Cortex of kidney (tissue), 1 donor: ENCODE measurements at places on chromosomes 1 and 21.

DNA sequence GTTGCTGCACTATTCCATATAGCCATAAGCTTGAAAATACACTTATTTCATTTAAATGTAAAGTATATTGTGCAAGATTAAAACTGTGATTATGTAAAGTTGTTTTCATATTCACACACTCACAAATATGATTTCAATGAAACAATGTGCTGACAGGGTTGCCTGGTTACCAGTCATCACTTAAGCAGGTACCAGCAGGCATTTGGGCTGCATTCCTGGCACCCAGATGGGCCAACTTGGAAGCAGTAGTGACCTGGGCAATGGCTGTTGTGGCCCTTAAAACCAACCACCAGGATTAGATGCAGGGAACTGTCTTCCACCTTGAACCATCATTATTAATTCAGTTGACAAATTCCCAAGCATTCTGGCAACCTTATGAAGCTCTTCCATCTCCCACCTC is 45.0 kb upstream of the RASAL2 start:
- no peak for DNase-seq

DNA sequence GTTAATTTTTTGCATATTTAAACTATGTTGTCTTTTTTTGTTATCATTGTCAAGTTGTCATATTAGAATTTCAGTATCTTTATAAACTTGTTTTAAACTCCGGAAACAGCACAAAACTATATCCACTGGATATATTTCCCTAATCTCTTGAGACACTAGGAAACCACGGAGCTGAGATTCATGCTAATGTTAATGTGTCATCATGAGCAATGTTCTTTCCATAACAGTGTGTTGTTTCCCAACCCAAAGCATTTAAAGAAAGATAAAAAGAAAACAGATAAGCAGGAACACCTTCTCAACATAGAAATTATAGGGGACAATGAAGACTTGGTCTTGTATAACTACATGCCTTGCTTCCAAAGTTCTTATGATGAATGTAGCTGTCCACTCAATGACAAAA is 626.2 kb upstream of the TMPRSS15 start:
- DNase-seq = no peak

- no peak for DNase-seq
Observed at GRCh38 chr1:12001249-12001917, 17.9 kb upstream of the MIIP start.

- DNase-seq = no peak
Observed at GRCh38 chr1:203177036-203177405, 1.4 kb upstream of the MYBPH start.

DNA sequence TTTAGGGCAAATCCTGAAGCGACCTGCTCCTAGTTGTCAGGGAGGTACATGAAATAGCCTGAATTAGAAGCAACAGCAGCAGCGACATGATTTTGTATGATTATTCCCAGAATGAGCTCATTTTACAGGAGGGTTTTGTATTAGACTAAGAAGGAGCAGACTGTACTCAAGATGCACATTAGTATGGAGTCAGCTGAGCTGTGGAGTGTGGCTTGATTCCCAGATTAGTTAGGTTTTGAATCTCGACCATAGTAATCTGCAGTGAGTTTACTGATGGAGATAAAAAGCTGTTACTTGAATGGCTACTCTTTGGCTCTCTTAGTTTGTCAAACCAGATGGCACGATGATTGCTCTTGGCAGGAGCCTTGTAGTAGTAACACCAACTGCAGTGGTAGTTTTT is 143.1 kb downstream of the PHTF1 start:
- DNase-seq = no peak

DNA sequence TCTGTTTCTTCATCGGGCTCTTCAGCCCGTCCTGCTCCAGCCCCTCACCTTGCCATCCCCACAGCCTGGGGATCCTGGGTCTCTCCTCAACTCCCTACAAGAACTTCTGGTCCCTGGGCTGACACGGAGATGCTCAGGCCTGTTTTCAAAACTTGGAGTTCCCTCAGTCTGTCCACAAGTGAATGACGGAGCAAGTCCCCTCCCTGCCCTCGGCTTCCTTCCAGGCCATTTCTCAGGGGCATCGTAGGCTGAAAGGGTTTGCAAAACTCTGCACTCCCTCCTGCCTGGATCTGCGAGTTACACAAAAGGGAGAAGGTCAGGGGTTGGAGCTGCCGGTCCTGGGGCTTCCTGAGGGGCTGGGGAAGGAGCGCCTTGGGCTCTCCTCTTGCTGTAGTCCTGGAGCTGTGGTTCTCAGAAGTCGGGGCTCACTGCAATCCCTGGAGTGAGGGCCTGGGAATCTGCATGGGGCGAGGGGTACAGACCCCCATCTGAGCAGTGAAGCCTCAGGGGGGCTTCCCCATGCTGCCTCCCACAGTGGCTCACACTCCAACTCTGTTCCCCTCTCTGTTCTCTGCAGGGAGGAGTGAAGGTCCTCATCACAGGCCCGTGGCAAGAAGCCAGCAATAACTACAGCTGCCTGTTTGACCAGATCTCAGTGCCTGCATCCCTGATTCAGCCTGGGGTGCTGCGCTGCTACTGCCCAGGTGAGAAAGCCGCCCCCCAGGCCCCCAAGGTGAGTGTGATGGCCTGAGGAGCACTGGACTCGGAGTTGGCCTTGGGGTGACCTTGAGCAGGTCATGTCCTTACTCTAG is 100.6 kb upstream of the VAMP3 start:
- DNase-seq = no peak

DNA sequence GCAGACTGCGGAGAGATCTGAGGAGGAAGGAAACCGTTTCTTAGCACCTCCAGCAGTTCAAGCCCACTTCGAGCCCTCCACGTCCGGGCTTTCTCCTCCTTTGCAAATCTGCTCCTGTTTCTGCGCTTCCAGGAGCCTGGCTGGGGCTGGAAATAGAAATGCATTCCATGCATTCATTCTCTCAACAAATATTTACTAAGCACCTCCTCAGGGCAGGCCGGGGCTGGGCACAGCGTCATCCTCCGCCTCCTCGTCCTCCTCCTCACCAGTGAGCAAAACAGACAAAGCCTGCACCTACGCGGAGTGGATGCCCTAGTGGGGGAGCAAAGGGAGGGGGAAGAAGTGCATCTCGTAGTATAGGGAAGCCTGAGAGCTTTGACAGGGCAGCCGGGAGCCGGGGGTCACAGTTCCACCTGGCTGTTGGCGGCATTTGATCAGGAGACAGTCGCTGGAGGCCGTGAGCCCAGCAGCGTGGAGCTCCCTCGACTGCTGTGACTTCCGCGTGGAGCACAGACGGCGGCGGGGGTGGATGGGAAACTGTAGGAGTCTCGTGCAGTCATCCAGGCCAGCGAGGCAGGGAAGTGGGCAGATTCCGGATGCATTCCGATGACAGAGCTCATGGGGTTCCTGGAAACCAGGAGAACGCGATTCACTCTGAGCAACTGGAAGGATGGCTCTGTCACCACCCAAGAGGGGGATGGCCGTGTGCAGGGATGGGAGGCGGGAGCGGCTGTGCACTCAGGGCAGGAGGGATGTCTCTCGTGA is 93.5 kb downstream of the SIK1 start:
- no peak for DNase-seq

GRCh38 chr1:152565535-152566215 is 905 bp downstream of the LCE3E start:
- no peak for DNase-seq

- DNase-seq = no peak
Observed at GRCh38 chr21:39104911-39105310, 78.3 kb downstream of the PSMG1 start.

DNA sequence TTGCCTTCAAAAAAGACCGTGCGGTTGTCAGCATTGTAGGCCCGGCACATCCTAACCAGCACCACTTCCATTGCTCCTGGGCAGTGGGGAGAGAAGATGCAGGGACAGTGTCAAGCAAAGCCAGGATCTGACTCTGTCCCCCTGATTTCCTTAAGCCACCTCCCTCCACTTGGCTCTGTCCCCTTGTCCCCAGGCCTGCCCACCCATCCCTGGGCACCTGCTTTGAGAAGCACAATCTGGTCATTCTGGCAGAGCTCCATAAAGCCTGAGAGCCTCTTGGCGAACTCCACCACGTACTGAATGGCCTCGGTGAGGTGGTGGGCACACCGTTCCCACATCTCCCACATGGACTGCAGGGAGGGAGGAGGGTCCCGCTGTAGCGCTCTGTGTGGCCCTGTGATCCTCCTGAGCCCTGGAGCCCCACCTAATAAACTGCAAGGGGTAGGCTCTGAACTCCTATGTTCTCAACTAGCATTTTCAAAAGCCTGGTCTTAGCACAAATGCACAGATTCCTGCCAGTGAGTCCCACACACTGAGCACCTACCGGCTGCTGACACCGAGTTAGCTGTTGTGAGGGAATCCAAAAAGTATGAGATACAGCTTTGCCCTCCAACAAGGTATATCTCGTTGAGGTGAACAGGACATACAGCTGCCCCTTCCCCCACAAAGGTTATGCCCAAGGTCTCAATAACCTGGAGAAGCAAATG is 8.2 kb upstream of the LINGO4 start:
- no peak for DNase-seq

DNA sequence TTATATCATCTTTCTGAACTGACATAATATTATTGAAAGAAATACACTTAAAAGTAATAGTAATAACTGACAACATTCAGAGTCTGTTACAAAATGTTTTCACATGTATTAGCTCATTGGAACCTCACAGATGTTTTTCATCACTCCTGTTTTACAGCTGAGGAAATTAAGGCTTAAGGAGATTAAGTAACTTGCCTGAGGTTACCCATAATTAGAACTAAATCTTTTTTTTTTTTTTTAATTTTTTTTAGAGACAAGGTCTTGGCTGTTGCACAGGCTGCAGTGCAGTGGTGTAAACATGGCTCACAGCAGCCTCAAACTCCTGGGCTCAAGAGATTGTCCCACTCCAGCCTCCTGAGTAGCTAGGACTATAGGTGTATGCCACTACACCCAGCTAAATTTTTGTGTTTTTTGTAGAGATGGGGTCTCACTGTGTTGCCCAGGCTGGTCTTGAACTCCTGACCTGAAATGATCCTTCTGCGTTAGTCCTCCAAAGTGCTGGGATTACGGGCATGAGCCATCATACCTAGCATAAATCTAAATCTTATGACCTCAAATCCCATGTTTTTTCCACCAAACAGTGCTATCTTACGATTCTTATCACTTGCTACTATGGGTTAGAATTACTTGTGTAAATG is 64.7 kb upstream of the MACF1 start:
- DNase-seq = no peak

- no peak for DNase-seq
Observed at GRCh38 chr1:32327204-32327603, 8.8 kb downstream of the MARCKSL1 start.

- DNase-seq = no peak
Observed at GRCh38 chr1:241994171-241994570, 4.7 kb downstream of the MAP1LC3C start.

DNA sequence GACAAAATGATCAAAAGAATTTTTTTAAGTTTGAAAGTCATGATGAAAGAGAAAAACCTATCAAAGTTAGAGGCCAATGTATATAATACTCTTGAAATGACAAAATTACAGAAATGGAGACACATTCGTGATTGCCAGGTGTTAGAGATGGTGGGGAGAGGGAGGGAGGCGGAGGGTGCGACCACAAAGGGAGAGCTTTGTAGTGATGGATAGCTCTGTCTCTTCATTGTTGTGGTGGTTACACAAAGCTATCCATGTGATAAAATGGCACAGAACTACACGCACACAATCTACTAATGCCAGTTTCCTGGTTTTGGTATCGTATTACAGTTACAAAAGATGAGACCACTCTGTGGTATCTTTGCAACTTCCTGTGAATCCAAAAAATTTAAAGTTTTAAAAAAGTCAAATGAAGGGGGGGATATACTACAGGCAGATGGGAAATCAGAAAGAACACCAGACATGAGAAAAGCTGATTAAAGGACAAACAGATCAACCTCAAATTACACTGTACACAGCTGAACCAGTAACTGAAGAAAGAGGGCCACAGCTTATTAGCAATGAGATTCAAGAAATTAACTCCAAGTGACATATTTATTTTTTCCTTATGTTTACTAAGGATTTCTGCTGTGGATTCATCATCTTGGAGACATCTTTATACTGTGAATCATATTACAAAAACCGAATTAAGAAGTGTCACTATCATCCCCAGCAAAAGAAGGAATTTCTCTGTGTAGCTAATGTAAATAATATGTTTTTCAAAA is 199.1 kb downstream of the SLC45A1 start:
- no peak for DNase-seq

DNA sequence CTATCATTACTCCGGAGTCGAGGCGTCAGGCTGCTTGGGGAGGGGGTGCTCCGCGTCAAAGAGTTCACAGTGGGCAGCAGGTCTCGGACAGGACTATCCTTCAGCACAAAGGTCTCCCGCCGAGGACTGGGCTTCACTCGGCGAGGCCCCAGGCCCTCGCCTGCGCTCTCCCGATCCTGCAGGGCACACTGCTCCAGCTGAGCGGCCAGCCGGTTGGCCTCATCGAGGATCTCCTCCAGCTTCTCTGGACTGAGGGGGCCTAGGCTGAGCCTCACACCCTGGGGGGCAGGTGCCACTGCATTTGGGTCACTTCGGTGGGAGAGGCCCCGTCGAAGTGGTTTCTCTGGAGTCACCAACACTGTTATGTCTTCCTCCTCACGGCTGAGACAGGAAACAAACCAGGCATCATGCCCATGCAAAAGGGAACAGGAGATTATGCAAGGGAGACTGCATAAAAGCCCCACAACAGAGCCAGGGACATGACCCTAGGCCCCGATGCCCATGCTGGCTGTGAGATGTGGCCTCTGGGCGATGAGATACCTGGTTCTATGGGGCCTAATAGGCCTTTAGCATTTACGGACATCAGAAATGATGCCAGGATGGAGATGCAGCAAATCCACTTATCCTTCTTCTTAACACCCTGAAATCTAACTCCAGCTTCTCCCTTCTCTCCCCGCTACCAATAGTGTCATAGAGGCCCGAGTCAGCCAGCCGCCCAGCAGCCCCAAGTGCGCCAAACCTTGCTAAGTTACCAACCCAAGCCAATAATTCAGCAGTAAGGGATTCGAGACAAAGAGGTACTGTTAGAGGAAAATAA is 1.1 kb downstream of the PSRC1 start:
- DNase-seq = no peak

GRCh38 chr21:34126691-34127090 is 53.3 kb downstream of the MRPS6 start:
- no peak for DNase-seq

GRCh38 chr1:31572323-31573104 is 3.8 kb upstream of the TINAGL1 start:
- no peak for DNase-seq

- DNase-seq = no peak
Observed at GRCh38 chr1:30778154-30778978, 20.8 kb upstream of the LAPTM5 start.
